ENCODE measurements at places on chromosomes 2 and 18.

- DNase-seq: no peak
Observed at GRCh38 chr2:195304310-195304709, 352.7 kb upstream of the SLC39A10 start.

DNA sequence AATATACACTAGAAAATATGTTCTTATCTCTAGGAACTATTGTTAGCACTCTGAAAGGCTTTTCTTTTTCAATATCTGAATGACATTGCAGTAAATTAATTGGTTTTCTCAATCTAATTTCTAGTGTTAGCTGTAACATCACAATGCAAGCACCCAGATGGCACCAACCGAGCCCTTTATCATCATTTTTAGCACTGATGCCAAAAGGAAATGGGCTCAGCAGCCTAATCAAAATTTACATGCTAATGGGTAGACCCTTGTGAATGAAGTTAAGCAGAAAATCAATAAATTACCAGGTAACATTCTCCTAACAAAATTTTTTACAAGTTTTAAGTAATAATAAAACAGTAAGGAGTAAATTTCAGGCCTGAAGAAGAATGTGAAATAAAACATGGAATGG is 53.5 kb upstream of the PGAP1 start:
- DNase-seq: no peak

DNA sequence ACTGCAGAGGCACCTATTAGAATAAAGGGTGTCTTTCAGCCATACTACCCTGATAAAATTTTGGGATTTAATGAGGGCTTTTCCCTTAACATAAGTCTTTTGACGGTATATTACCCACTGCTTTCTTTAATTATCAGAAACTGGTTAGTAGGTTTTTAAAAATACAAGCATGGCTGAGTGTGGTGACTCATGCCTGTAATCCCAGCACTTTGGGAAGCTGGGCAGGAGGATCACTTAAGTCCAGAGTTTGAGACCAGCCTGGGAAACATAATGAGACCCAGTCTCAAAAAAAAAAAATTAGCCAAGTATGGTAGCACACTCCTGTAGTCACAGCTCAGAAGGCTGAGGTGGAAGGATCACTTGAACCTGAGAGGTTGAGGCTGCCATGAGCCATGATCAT is 16.1 kb downstream of the CPSF3 start:
- DNase-seq: no peak

DNA sequence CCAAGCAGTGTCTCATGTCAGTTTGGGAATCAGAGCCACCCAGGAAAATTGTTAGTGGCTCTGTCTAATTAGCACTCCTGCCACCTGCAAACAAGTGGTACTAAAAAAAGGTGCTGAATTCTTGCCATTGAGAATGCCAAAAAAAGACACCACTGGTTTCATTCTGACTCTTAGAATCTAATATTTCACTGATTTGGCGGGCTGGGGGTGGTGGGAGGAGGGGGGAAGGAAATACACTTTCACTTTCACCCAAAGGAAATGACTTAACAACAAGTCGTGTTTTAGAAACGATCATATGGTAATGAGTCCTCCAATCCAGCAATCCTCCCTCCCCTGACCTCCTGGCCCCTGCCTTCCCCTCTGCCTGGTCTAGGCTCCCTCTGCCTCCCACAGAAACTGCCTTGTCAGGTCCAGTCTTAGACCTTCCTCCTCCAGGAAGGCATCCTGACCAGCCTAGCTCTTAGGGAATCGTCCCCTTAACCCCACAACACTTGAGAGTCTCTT is 4.4 kb upstream of the KLHL29 start:
- DNase-seq: no peak

DNA sequence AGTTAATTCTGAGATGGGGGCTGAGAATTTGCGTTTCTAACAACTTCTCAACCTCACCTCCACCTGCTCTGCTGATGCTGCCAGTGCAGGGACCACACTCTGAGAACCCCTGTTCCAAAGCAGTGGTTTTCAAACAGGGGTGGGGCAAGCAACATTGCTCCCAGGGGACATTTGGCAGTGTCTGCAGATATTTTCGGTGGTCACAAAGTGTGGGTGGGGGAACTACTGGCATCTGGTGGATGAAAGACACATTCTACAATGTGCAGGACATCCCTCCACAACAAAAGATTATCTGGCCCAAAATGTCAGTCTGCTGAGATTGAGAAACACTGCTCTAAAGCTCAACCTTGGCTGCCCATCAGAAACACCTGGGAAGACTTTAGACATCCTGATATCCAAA is 188.7 kb upstream of the SATB2 start:
- DNase-seq: no peak

DNA sequence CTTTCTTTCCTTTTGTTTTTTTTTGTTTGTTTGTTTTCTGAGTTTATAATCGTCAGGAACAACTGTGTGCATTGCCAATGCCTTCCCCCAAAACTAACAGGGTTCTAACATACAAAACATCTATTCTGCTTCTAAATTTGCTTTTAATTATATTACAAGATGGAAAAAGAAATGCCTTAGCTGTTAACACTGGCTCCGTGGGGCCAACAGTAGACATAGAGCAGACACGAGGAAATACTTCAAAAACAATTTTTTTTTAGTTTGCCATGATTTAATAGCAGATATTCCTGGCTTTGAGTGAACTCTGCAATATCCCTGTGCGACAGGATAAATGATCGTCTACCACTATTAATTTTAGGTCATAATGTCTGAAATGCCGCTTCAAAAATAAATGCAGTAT is 153.3 kb upstream of the HNRNPA3 start:
- DNase-seq: no peak

DNA sequence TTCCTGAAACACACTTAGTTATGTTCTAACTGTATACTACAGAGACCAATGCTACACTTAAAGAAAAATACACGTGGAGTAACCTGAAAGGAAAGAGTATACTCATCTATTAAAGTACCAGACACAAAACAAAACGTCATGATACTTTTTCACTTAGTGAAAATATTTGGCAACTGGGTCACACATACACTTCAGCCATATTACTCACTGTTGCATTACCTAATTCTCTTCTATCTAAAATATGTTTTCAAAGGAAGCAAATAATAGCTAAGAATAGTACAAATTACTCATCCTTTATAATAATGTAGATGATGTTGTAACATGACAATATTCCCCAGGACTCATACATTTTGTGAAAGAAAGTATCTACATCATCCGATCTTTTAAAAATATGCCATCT is 76.5 kb upstream of the EPB41L3 start:
- no peak for DNase-seq

DNA sequence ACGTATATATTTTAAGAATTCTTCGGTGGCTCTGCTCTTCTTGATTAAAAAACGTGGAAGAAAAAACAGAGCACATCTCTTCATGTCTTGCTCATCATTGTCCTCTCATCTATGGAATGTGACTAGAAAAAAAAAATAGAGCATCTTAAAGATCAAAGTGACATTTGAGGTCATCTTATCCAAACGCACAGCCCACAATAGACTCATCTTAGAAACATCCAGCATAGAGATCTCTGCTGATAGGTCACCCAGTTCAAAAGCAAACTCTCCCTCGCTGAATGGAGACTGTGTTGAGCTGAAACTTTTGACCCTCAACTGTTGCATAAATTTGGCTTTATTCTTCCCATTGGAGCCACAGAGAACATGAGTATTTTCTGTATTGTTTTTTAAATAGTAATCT is 65.2 kb downstream of the CMPK2 start:
- no peak for DNase-seq

DNA sequence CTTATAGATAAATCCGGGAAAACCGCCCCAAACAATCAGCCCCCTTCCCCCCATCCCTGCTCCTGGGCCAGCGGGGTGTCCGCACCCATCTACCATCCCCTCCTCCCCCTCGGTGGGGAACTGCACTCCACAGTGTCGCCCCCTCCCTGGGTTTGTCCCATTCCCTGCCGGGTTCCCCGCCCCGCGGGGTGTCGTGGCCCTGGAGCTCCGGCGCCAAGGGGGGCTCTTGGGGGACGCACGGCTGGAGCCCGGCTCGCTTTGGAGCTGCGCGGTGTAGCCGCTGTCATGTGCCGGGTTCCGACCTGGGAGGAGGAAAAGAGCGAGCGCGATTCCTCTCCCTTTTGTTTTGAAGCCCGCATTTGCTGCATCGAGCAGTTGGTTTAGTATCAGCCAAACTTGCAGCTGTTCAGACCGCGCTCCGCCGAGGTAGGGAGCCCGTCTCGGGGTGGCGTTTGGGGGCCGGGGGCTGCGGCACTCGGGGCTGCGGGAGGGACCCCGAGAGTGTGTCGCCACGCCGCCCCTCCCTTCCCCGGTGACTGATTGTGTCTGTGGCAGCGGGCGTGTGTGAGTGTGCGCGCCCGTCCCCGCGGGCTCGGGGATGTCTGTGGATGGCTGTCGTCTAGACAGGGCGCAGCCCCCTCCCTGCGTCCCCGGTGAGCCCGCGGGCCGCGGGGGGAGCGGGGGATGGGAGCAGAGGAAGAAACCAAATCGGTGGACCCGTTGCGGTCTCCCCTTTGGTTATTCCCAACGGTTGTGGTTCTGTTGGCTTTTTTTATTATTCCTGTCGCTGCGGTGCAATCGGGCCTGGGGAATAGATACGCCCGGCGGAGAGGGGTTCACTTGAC is 797 bp downstream of the CTIF start:
- DNase-seq: no peak

- no peak for DNase-seq
Observed at GRCh38 chr18:67143028-67143427, 373.5 kb downstream of the DSEL start.

- no peak for DNase-seq
Observed at GRCh38 chr2:86646865-86647264, 23.2 kb upstream of the RNF103 start.

DNA sequence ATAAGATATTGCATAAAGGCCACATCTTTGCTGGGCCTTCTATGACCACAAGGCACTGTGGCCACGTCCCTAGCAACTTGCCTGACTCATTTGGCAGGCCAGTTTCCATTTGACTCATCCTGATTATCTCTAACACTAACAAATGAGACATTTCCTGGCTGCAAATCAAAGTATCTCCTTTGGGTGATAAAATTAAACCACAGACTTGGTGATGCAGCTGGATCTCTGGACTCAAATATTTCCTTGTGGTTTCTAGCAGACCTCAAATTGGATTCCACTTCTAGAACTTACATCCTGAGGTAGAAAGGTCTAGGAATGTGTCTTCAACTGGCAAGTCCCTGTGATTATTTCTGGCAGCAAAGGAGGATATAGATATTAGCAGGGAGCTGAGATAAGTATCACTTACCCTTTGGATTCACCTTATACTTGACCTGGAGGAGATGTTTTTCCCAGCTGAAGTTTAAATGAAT is 167.9 kb upstream of the NXPH2 start:
- no peak for DNase-seq

DNA sequence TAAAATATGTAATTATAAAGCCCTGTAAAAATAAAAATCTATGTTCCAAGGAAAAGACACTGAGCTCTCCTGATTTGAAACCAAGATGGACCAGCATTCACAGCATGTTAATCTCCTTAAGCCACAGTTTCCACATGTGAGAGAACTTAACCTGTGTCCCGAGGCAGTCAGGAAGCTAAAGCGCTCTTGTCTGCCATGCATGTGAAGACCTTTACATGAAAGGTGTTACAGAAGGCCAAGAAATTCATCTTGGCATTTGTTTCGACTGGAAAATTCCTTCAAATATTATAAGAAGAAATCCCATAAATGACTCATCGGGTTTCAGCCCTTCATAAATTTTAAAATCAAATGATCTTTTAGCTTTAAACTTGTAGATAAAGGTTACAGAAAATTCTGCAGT is 328.6 kb downstream of the CDH2 start:
- no peak for DNase-seq

DNA sequence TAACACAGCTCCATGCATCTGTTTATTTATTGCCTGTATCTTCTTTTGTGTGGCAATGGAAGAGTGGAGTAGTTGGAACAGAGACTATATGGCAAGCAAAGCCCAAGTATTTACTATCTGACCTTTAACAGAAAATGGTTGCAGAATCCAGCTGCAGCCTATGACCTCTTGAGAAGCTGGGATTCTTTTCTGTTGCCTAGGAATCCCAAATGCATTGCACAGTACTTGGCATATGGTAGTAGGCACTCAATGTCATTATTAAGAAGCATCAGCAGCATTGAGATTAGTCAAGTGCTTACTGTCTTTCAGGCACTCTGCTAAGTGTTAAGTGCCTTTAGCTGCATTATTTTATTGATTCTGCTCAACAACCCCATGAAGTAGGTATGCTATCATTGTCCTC is 331.6 kb downstream of the CCDC85A start:
- DNase-seq: no peak

All from NCI-H2107 (cell line).